MCF 10A (cell line): ENCODE measurements at places on chromosomes 2 and 18. TPM values are rescaled to one million over a fixed set of nuclear protein-coding genes. Genes with fewer than 3 reads are reported as not detected.

The CYP1B1 gene
- total RNA-seq, result 37.2 and 53.3 TPM in 2 replicates

The SPP2 gene
- total RNA-seq, result not detected in 2 replicates

The CD207 gene
- not detected in 2 replicates for total RNA-seq

The RNPEPL1 gene
- 31.5 and 33.7 TPM in 2 replicates for total RNA-seq

The REG1B gene
- total RNA-seq, result not detected in 2 replicates

The RNF152 gene
- total RNA-seq, result 1.7 and 2.9 TPM in 2 replicates

The TCF23 gene
- total RNA-seq, result not detected in 2 replicates

The CNOT9 gene
- total RNA-seq, result 64.9 and 66.1 TPM in 2 replicates

The RMC1 gene
- 24.7 and 28.0 TPM in 2 replicates for total RNA-seq

The PSMA8 gene
- not detected in 2 replicates for total RNA-seq
